Mononuclear cell (primary cell): ENCODE measurements at places on chromosomes 3 and 15. TPM values are rescaled to one million over a fixed set of nuclear protein-coding genes. Genes with fewer than 3 reads are reported as not detected.

The GABRB3 gene
- 0.10 TPM for total RNA-seq

The PPP1R14D gene
- not detected for total RNA-seq

The AP2M1 gene
- 167 TPM for total RNA-seq

The EAF2 gene
- total RNA-seq = 13.4 TPM

The NOP10 gene
- 112 TPM for total RNA-seq

The PGBD4 gene
- 4.5 TPM for total RNA-seq

The RBP2 gene
- not detected for total RNA-seq

The EXD1 gene
- total RNA-seq = not detected

The SSUH2 gene
- not detected for total RNA-seq

The CCDC39 gene
- total RNA-seq = not detected

The TUSC2 gene
- 15.3 TPM for total RNA-seq

The FHIT gene
- 16.9 TPM for total RNA-seq

The ACAA1 gene
- total RNA-seq = 34.8 TPM

The FAM240A gene
- not detected for total RNA-seq

The CSPG5 gene
- total RNA-seq = 0.10 TPM

The LNP1 gene
- total RNA-seq = 1.7 TPM
